Coronary artery (tissue), 2 donors: ENCODE measurements at places on chromosomes 13 and 19.

GRCh38 chr13:39102981-39103490, 64.8 kb downstream of the NHLRC3 start:
- no peak for DNase-seq

- DNase-seq, result no peak
Observed at GRCh38 chr19:28500296-28500695, 712.7 kb downstream of the UQCRFS1 start.

GRCh38 chr13:110221406-110222117, 85.4 kb downstream of the COL4A1 start:
- no peak for DNase-seq

GRCh38 chr13:72453161-72453560, 274.3 kb downstream of the MZT1 start:
- DNase-seq, result no peak

DNA sequence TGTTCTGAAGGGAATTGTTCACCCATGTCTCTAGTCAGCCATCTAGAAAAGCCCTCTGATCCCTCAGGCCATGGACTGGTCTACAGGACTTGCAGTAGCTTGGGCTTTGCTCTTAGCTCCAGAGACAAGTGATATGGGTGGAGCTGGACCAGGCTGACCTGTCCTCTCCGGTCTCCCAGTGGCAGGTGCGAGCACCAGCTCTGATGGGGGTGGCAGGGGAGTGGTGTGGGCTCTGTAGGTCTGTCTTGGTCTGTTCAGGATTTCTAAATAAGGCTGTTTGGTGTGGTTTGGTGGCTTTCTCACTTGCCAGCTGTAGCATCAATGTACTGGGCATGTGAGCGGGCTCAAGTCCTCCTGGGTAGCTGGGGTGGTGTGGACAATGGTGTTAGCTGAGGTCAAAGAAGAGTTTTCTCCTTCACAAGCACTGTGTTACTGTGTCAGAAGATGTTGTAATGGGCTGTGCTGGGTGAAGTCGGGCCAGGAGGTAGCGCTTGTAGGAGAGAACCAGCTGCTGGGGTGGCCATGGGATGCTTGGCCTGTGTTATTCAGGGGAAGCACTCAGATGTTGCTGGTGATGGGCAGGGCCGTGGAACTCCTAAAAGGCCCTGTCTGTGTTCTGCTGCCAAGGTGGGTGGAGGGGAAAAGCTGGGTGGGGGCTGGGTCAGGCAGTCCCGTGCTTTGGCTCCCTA, 16.9 kb downstream of the GPC6 start:
- no peak for DNase-seq

DNA sequence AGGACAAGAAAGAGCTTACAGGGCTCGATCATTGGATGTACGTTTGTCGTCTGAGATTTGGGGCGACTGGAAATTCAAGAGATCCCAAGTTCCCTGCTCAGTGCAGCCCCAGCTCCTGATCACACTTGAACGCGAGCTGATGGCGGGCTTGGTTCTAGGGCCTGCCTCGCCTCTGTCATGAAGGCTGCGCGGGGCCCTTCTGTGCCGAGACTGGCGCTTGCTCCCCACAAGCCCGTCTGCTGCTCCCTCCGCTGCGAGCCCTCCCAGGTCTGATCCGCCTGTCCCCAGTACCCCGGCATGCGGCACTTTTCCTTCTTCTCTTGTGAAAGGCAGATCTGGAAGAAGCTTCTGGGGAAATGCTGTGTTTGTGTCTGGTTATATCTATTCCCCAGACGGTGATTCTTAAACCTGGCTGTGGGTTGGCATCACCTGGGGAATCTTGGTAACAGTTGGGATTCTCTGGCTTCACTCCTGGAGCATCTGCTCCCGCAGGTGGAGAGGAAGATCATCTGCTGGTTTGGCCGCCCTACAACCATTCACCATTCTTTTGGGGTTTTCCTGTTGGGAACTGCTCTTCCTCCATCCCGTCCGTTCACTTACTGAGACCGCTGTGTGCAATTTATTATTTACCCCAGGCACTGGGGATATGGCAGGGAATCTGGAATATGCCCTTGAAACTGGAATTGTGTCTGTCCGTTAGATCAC, 43.6 kb downstream of the SIPA1L3 start:
- no peak for DNase-seq

- no peak for DNase-seq
Observed at GRCh38 chr13:33235564-33235963, 50.0 kb downstream of the STARD13 start.

DNA sequence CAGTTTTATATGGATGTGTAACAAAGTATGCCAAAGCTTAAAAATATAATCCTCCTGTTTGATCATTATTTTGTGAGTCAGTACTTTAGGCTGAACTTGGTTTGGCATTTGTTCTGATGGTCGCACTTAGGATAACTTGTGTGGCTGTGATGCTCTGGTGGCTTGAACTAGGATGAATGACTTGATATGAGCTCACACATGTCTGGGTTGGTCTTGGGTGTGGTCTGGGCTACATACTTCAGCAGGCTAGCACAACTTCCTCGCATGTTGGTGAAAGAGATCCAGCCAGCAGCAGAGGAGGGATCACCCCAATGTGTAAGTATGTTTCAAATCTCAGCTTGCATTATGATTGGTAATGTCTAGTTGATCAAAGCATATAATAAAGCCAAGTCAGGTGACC, 969.1 kb upstream of the PCDH9 start:
- no peak for DNase-seq

GRCh38 chr13:89930861-89931260, 1416.6 kb upstream of the MIR17HG start:
- DNase-seq, result no peak

DNA sequence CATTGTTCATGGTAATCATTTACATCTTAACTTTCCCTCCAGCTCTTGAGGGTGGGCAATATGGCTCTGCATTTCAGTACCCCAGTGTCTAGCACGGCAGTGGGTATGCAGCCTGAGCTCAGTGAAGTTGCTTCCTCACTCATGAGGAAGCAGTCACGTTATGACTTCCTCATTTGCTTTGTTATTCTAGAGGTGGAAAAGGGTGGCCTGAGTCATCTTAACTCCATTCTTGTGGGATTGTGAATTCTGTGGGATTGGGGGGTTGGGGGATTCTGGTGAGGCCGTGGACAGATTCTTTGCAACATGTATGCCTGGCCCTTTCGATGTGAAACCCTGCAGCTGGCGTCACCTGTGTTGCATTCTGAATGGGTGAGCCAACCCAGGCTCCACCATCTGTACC, 406.7 kb upstream of the ZNF507 start:
- no peak for DNase-seq

DNA sequence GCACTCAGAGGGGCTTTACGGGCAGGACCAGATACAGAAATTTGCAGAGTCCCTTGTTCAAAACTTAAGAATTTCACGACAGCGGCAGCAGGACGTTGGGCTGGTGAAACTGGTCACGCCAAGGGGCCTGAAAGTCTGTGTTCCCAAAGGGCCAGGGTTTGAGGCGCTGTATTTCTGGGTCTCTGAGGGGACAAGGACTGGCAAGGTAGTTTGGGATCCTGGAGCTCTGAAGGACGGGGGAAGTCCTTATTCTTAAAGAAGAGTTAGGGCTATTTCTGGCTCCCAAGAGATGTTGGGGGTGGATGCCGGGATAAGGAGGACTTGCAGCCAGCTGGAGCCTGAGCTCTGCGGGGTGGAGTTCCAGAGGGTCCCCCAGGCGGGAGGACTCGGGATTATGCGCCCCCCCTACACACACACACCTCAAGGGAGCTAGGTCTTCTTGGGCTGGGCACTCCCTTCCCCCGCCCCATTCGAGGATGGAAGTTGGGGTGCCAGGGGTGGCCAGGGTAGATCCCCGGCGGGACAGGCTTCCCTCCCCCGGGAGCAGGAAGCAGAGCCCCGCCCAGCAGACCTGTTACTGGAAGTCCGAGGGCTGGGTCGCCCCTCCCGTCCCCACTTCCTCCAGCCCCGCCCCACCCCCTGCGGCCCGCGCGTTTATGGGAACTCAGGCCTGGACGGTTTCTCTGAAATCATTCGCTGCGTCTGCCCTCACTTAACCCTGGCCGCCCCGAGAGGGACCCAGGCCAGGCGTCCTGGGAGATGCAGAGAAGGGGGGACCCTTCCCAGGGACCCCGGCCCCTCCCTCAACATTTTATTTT, 5.6 kb downstream of the BCL3 start:
- peak; percentile 92 for DNase-seq

GRCh38 chr19:53102206-53102755, 941 bp downstream of the ZNF160 start:
- no peak for DNase-seq
